ENCODE measurements at places on chromosomes 4 and X.

GRCh38 chrX:31117266-31117665 lies 45.4 kb upstream of the FTHL17 start:
- no peak for DNase-seq

DNA sequence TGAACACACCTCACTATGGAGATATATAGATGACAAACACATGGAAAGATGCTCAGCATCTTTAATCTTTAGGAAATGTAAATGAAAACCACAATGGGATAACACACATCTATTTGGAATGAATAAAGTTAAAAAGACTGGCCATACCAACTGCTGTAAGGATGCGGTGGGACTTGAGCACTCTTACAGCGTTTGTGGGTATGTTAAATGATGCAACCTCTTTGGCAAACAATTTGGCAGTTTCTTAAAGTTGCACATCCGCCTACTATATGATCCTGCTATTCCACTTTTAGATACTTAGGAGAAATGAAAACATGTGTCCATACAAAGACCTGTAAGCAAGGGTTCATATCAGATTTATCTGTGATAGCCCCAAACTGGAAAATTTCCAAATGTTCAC lies 50.7 kb downstream of the MRPL1 start:
- no peak for DNase-seq

DNA sequence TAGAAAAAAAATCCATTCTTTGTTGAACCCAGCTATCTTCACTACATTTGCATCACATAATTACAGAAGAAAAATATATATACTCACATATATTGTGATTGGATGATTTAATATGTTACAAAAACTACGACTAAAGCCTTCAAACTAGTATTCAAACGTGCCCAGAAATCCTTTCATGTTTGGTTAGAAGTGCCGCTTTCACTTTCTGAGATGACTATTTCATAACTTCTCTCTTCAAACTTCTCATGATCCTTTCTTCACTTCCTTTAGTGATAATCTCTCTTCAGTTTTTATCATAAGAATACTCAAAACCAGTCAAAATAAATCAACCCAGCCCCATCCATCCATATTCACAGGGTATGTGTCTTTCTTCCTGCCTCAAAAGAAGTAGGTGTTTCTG lies 50.8 kb upstream of the NAF1 start:
- no peak for DNase-seq

DNA sequence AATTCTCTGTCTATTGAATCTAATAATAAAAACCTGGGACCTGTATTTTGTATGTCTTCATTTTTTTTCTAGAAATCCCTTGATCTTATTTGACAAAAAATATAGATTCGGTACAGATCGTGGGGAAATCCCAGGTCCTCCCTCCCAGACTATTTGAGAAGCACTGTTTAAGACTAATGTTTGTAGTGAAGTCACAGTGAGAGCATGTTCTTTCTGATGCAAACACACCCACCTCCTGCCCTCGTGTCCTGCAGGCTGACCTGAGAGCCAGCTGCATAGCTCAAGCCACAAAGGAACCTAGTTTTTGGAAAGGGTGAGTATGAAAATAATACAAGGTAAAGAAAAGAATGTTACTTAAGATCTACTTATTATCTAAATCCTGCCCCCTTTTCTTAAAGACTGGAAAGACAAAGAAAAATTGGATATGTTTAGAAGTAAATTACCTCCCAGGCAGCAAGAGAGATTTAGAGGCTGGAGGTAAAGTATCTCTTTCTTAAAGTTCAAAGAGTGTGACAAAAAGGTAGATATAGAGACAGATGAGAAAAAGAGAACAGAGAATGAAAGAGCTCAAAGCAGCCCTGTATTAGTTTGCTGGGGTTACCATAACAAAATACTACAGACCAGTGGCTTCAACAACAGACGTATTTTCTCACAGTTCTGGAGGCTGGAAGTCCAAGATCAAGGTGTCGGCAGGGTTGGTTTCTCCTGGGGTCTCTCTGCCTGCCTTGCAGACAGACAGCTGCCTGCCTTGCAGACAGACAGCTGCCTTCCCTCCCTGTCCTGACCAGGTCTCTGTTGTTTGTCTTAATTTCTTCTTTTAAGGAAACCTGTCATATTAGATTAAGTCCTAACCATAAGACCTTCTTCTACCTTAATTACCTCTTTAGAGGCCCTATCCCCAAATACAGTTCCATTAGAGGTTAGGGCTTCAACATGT lies 20.4 kb upstream of the DCTD start:
- no peak for DNase-seq

DNA sequence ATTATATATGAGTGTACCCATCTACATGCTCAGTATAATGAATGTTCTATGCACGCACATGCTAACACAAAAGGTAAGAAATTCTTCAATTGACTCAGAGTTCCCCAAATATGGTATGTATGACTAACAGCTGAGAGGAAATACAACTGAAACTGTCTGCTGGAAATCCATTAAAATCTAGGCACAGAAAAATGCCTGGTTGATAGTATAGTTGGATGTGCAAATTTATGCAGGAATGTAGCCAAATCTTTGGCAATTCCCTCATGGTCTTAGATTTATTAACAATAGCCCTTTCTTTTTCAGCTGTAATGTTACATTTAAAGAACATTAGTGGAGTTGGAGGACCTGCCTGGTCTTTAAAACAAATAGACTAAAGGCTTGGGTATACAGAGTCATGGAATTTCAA lies 5.5 kb downstream of the CAMK2D start:
- DNase-seq: no peak

- no peak for DNase-seq
Observed at GRCh38 chrX:72296991-72297390, 8.7 kb downstream of the CITED1 start.

GRCh38 chr4:172050911-172051310 lies 237.7 kb downstream of the GALNTL6 start:
- no peak for DNase-seq

DNA sequence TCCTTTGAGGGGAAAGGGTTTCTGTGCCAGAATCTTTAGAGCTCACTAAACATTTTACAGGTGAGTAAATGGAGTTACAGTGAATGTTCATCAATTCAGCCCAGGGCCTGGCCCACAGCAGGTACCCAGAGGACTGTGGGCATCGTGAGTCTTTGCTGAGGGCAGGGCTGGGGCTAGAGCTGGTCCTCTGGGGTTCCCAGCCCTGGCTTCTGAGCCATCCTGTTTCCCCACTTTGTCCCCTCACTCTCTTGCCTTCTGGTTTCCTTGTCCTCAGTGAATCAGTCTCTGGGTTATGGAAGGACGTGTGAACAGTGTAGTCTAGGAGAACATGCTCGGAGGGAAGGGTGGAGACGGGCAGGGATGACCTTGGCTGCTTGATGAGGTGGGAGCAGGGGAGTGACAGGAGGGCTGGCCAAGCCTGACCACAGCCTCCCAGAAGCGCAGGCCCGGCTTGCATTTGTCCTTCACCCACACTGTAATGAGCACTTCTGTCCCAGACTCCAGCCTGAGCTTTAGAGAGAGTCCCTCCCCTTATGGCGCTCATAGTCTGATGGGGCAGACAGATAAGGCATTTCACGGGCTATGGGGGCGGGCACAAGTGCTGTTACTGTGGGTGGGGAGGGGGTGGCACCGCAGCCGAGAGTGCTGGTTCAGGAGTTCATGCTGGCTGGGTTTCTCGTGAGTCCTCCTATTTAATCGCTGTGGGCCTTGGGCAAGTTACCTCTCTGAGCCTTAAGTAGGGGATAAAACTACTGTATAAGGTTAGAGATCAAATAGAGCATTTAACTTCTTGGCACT lies 17.3 kb downstream of the TBC1D14 start:
- no peak for DNase-seq

GRCh38 chr4:168509786-168510185 lies 12.9 kb downstream of the PALLD start:
- no peak for DNase-seq

DNA sequence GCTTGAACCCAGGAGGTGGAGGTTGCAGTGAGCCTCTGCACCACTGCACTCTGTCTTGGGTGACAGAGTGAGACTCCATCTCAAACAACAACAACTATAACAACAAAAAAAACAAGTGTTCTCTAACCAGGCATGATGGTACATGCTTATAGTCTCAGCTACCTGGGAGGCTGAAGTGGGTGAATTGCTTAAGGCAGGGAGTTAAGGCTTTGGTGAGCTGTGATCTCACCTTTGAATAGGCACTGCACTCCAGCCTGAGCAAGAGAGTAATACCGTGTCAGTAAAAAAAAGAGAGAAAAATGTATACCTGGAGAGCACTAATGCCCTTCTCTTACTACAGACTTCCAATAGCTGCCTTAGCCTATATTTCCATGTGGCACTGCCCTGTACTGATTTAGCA lies 18.9 kb upstream of the USP9X start:
- no peak for DNase-seq

DNA sequence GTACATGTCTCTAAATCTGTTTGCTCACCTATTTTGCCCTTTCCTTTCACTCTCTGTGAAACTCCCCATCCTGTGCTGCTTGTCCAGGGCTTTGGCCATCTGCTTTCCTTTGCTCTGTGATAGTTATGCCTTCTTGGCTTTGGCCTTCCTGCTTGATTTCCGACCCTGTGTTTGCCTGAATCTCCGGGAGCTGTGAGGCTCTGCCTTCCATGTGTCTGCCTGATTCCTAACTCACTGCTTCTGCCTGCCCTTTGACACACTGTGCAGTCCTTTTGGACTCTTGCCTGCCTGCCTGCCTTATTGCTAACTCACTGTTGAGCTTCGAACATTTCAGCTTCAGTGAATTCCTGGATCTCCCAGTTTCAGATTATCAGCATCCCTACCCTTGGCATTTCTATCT lies 143.1 kb downstream of the C4orf33 start:
- no peak for DNase-seq

GRCh38 chr4:21476757-21477156 lies 471.8 kb downstream of the KCNIP4 start:
- no peak for DNase-seq

- DNase-seq: no peak
Observed at GRCh38 chrX:134431894-134432293, 28.1 kb upstream of the HPRT1 start.

- DNase-seq: no peak
Observed at GRCh38 chr4:120672558-120673147, 249.9 kb downstream of the PRDM5 start.

DNA sequence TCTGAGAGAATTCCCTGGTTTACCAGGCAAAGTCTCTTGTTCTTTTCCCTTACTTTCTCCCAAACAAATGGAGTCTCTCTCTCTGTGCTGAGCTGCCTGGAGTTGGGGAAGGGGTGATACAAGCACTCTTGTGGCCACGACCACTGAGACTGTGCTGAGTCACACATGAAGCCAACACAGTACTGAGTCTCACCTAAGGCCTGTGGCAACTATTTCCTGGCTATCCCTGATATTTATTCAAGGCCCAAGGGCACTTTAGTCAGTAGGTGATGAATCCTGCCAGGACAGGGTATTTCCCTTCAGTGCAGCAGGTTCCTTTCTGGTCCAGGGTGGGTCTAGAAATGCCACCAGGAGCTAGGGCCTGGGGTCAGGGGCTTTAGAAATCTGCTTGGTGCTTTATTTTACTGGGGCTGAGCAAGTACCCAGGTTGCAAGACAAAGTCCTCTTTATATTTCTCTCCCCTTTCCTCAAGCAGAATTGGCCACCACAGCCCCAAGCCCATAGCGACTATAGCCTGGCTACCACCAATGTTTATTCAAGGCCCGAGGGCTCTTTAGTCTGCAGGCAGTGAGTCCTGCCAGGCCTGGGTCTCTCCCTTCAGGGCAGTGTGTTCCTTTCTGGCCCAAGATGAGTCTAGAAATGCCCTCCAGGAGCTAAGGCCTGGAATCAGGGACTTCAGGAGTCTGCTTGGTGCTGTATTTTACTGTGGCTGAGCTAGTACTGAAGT lies 10.5 kb downstream of the ARL13A start:
- no peak for DNase-seq

DNA sequence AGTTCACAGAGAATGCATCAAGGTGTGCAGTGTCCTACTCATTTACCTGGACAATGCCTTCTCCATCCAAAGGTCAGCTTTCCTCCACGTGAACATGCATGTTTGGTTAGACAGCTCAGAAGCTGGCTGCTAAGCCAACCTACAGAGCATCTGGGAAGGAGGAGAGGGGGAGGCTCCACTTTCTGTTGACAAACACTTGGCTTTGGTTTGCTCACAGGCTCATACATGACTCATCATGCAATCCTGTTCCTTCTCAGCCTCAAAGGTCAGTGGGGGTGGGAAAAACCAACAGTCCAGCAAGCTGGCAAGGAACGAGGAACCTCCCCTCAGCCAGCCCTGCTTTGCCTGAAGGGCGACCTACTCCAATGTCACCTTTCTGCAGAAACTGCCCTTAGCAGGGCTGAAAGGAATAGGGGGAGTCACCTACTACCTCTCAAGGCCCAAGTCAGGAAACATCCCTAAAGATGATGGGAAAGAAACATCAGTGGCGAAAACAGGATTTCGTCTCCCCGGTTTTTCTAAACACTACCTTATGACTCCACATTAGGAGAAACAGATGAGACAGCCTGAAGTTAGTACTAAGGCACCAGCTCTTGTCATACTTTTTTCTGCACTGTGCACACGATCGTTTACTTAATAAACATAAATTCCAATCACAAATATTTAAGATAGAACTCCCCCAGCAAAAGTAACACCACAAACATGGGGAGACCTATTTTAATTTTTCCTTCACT lies 37.9 kb downstream of the RELL1 start:
- DNase-seq: no peak

GRCh38 chrX:11187001-11187400 lies 75.9 kb downstream of the HCCS start:
- no peak for DNase-seq

- no peak for DNase-seq
Observed at GRCh38 chr4:37971202-37971601, 11.0 kb downstream of the PTTG2 start.

- DNase-seq: no peak
Observed at GRCh38 chr4:166366012-166366411, 493.0 kb downstream of the TLL1 start.

- no peak for DNase-seq
Observed at GRCh38 chr4:185062606-185063005, 44.3 kb downstream of the HELT start.

GRCh38 chrX:18288716-18289115 lies 65.8 kb downstream of the SCML2 start:
- no peak for DNase-seq

- DNase-seq: no peak
Observed at GRCh38 chr4:11631416-11631815, 202.7 kb upstream of the HS3ST1 start.

GRCh38 chrX:137654481-137654880 lies 88.6 kb downstream of the ZIC3 start:
- no peak for DNase-seq

GRCh38 chrX:25010784-25011588 lies 4.8 kb downstream of the ARX start:
- no peak for DNase-seq

DNA sequence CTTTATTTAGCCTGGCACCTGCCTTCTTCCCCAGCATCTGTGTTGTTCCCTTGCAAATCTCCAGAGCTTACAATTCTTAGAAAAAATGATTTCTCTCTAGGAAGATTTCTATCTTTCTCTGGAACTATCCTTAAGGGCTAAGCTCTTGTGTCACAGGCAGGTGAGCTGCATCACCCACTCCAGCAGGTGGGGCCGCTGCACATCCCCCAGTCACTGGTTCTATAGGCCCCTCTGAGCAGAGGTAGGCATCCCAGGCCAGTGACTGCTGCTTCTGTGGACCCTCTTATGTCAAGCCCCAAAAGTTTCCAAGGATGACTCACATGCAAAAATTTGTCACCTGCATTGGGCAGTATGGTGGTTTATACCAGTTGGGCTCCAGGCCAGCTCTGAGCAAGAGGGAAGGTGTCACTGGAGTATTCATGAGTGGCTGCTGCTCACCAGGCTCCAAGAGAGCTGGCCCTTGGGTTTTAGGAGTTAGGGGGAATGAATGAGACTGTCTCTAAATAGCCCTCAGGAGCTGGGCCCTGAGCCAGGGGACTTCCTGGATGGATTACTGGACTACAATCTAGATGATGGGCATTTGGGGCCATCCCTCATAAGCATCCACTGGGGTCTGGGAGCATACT lies 208.1 kb upstream of the EOLA2 start:
- no peak for DNase-seq

All from NCI-H1105 (cell line).